ENCODE measurements at places on chromosomes 5 and 9.

DNA sequence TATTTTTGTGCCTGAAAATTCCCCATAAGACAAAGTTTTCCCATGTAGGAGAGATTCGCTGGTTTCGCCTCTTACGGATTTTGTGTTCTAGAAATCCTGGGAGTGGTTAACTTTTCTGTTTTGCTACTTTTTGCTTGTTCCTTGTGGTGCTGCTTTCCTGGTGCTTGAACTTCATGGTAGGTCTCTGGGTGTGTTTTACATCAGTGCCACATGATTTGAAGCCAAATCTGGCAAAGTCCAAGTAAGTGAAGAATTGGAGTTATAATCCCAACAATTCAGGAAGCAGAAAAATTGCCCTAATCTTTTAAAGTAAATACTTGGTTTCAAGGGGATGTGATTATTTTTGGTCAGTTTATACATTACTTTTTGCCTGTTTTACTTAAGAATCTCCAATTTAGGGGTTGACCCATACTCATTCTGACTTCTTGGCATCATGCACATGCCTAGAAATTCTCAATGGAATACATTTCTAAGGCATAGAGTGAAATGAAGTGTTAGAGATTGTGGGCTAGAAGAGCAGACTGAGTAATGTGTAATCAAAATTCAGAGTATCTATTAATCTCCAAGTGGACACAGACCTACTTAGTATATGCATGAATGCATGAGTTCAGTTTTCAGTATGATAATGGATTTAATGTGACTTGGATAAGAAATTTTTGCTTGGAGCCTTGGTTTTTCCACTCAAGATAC is 189.7 kb downstream of the CSNK1G3 start:
- DNase-seq: no peak

DNA sequence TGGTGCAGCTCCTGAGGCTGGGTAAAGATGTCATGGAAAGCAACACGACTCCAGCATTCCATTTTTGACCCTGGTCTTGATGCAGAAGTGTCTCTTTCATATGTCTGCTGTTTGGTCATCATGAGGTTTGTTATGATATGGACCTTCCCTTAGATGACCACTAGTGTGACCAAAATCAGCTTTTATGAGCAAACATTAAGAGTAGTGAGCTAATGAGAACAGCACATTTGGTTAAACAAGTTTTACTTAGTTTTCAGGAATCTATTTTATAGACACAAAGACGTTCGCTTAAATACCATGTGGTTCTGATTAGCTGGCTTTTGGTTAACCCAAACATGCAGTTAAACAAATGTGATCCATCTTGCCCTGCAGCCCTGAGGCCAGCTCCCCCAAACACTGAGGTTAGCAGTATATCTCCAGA is 56.7 kb upstream of the ACTBL2 start:
- no peak for DNase-seq

GRCh38 chr5:40483316-40483715 is 196.4 kb upstream of the PTGER4 start:
- no peak for DNase-seq

DNA sequence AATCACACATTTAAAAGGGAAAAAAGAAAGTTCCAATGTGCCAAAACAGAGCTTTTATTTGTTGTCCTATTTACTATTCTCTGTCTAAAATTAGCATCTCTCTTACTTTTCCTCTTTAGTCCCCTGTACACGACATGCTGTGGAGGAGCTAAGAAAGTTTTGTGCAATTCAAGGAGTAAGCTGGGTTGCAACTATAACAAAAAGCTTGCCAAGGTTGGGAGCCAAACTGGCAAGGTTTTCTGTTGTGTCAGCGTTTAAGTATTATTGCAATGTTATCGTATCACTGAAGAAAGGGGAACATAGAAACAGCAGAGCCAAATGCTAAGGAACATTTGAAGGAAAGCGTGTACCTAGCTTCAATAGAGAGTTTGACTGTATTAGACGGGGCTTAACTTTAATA is 680.8 kb downstream of the CETN3 start:
- no peak for DNase-seq

DNA sequence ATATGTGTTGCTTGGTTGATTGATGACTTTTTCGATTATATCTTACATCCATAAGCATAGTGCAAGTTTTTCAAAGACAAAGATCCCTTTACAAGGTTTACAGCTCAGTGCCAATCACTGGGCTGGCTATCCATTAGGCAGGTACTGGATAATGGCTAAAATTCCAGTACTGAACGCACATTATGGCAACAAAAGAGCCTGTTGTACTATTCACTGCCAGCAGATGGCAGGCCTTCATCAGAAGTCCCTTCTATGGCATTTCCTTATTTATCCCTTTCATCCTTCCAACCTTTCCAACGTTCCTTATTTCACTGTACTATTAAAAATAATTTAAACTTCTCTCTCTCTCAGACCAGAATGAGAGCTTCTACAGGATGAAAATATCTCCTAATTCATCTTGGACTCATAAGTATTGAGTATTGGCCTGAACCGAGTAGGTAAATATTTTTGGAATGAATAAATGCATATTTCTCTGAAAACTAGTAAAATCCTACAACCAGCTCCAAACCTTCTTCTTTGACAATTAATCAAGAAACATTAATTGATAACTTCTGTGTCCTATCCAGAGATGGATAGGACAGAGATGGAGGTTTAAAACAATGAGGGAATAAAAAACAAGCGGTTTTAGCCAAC is 6.7 kb upstream of the WNT8A start:
- peak; percentile 65 for DNase-seq

DNA sequence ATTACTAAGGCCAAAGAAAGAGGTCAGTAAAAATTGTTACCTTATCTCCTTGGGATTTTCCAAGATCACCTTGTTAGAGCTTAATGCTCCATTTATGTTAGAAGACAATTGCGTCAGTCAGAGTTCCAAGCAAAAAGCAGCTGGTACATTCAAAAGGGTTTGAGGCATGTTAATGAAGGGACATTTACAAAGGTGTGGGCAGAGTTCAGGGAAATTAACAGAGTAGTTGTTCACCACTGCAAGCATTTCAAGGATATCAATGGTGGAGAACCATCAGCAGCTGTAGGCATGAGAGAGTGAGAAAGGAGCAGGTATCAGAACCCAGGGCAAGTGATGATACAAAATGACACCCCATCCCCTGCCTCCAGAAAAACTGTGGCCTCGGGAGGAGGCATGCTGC is 17.0 kb upstream of the SMARCA2 start:
- no peak for DNase-seq

DNA sequence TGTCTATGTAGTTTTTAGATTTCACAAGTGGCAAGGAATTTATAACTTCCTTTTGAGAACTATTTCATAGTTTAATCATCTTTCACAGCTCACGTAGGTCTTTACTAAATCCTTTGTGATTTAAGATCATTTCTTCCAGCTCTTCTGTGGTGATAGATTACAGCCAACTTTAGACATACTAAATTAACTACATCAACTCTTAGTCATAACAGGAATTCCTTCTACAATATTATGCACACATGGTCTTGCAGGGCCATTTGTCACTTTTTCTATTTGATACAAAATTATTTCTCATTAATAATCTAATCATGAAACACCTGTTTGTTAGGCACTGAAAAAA is 208.4 kb downstream of the PDE4D start:
- DNase-seq: no peak

- DNase-seq: no peak
Observed at GRCh38 chr9:136927343-136928271, 16.9 kb downstream of the FBXW5 start.

DNA sequence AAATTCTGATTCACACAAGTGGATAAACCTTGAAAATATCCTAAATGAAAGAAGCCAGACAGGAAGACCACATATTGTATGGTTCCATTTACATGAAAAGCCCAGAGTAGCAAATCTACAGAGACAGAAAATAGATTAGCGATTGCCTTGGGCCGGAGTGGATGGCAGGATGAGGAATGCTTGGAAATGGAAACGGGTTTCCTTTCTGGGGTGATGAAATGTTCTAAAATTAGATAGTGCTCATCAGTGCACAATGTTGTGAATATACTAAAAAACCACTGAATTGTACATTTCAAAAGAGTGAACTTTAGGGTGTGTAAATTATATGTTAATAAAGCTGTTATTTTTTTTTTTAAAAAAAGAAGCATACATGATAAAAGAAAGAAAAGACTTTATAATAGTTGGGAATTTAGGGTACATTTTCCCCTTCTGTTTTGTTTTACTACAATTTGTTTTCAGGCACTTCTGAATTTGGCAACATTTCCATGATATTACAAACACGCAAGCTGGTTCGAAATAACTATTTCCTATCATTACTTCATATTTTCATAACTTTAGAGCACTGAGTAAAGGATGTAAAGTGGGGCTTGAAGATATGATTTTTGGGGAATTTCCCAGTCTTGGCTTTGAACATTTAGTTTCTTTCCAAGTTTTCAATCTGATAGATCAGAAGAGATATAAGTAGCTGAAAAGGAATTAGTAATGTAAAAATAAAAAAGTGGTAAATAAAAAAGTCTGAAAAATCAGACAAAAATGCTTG is 23.9 kb downstream of the SLC35A4 start:
- no peak for DNase-seq

DNA sequence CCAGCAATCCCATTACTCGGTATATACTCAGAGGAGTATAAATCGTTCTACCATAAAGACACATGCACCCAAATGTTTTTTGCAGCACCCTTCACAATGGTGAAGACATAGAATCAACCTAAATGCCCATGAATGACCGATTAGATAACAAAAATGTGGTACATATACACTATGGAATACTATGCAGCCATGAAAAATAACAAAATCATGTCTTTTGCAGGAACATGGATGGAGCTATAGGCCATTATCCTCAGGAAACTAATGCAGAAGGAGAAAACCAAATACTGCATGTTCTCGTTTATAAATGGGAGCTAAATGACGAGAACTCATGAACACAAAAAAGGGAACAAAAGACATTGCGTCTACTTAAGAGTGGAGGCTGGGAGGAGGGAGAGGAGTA is 114.5 kb downstream of the HTR4 start:
- no peak for DNase-seq

- peak; percentile 16 for DNase-seq
Observed at GRCh38 chr5:163504079-163504931, 1.1 kb upstream of the MAT2B start.

DNA sequence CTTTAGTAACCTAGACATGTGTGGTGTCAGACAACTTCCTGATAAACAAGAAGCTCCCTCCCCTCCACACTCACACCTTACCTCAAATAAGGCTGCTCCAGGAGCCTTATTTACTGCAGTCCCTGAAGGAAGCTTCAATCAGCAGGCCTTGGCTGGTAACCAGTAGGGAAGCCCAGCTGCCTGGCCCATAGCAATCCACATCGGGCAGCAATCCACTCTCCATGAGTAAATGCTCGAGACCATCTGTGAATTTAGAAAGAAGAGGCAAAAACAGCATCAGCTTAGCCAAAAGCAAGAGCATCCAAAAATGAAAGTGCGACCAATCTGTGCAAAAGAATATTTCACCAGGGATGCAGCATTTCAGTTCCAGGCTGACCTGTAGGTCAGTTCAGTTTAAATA is 213.3 kb upstream of the TUSC1 start:
- no peak for DNase-seq

DNA sequence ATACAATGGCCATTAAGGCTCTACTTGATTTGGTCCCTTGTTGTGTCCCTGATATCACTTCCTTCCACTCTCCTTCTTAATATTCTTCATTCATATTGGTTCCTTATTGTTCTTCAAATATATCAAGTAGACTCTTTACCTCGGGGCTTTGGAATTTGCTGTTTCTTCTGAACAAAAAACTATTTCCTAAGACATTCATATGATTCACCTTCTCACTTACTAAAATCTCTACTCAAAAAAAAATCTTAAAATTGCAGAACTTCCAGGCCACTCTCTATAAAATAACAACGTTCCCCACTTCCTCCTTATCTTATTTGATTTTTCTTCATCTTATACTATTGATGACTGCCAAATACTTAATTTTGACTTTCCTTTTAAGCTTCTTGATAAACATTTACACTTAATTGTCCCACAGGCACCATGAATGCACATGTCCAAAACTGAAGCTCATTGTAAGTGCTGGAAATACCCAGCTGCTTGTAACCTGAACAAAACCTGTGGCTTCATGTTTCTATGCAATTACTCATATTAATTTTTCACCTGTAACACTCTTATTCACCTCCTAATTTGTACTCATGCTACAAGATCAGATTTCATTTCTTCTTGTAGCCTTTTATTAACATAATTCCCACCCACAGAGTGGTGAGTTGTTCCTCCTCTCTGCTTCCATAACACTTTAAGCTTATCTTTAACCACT is 58.4 kb upstream of the NUDT12 start:
- DNase-seq: no peak

GRCh38 chr9:126673689-126674364 is 60.1 kb downstream of the LMX1B start:
- DNase-seq: no peak

GRCh38 chr5:145792840-145793239 is 42.3 kb downstream of the PRELID2 start:
- no peak for DNase-seq

GRCh38 chr5:92505145-92505544 is 1075.9 kb downstream of the NR2F1-AS1 start:
- no peak for DNase-seq

DNA sequence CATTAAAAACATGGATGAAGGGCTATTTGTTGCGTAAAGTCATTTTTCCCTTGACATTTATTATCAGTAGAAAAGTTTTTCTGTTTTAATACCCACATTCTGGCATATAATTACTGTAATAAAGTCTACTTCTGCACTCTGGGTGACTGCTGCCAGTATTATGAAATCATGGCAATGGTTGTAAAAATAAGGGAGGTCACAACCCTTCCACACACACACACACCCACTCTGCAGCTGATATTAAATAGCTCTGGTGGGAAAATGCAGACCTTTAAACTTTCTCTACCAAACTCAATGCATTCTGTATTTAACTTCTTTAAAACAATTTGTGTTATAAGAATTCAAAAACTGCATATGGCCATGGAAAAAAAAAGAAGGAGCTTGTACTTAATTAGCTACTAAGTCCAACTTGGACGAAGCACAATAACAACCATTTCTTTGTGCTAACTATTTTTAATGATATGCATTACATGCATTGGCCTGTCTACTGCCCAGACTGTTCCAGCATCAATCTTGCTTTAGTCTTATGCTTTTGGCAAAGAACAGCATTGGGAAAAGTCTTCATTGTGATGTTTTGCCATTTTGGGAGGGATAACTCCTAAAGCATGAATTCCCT is 137.6 kb upstream of the MAP3K1 start:
- no peak for DNase-seq
